ENCODE measurements at places on chromosomes 12 and 14.

DNA sequence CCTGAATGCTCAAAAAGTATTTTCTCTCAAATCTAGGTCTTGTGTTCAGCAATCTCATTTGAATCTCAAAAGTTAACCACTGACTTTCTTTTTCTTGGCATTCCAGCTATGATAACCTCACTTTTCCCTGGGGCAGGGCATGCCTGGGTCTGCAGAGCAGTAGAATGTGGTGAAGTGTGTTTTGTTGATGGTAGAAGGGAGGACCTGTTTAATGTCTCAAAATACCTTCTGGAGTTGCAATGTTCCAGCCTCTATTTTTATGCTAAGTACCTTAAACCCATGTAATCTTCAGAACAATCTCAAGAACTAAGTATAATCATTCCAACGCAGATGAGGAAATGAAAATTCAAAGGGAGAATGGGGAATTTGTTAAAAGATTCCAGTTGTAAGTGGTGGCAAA is 82.1 kb upstream of the FUT8 start:
- DNase-seq = no peak

- no peak for DNase-seq
Measured at GRCh38 chr12:118183711-118184110, 47.8 kb downstream of the PEBP1 start.

GRCh38 chr12:79891506-79892162 is 43.3 kb downstream of the PPP1R12A start:
- DNase-seq = no peak

DNA sequence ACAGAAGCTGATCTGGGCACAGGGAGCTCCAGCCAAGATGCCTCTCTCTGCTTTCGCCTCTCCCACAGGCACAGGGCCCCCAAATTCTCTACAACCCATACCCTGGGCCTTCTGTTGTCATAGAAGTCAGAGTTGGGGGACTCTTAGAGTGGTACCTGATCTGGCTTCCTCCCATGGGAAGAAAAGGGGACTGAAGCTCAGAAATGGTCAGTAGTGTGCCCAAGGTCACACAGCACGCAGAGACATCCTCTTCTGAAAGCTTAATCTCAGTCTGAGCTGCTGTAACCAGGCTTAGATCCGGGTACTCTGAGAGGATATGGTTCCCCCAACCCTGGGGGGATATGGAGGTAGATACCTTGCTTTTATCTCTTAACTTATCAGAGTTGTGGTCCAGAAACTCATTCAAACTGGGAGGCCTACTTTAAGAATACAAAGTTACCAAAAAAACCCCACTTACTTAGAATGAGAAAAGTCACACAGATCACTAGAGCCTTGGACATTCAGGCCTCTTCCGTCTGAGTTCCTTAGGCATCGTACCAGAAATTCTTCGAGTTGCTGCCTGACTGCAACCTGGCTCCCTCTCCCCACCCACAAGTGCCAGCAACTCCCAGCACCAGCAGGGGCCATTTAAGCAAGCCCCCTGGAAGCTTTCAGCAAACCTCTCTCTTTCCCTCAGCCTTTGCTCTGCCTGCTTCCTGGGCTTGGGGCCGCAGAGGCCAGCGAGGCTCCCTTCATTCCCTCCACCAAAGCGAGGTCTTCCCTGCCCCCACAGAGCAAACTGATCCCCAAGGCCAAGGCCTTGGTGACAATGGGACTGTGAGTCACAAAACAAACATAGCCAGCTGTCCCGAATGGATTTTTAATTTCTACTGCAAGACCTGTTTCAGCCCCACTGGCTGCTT is 13.9 kb downstream of the KRT7 start:
- DNase-seq = no peak

GRCh38 chr12:91189516-91189915 is 6.9 kb upstream of the DCN start:
- DNase-seq = no peak

GRCh38 chr14:65096323-65097089 is 5.8 kb downstream of the MAX start:
- no peak for DNase-seq

DNA sequence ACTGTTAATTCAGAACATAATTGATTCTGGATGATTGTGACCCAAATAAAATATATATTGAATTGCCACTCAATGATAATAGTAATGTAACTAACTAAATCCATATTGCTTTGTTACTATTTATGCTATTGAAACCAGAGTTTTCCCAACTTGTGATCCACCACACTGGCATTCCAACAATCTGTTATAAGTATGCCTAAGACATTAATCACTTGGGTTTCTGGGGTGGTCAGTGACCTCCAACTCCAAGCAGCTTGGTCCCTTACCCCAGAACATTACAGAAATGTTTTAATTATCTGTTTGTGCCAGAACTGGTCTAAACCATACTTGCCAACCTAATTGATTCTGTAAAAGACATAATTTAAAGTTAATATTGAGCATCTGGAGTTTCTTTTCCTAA is 14.6 kb downstream of the CAPS2 start:
- no peak for DNase-seq

- DNase-seq = no peak
Measured at GRCh38 chr12:240566-240965, 22.1 kb downstream of the SLC6A13 start.

- DNase-seq = no peak
Measured at GRCh38 chr12:49583366-49584094, 15.6 kb upstream of the MCRS1 start.

- no peak for DNase-seq
Measured at GRCh38 chr14:24693353-24693737, 59.4 kb upstream of the GZMB start.

DNA sequence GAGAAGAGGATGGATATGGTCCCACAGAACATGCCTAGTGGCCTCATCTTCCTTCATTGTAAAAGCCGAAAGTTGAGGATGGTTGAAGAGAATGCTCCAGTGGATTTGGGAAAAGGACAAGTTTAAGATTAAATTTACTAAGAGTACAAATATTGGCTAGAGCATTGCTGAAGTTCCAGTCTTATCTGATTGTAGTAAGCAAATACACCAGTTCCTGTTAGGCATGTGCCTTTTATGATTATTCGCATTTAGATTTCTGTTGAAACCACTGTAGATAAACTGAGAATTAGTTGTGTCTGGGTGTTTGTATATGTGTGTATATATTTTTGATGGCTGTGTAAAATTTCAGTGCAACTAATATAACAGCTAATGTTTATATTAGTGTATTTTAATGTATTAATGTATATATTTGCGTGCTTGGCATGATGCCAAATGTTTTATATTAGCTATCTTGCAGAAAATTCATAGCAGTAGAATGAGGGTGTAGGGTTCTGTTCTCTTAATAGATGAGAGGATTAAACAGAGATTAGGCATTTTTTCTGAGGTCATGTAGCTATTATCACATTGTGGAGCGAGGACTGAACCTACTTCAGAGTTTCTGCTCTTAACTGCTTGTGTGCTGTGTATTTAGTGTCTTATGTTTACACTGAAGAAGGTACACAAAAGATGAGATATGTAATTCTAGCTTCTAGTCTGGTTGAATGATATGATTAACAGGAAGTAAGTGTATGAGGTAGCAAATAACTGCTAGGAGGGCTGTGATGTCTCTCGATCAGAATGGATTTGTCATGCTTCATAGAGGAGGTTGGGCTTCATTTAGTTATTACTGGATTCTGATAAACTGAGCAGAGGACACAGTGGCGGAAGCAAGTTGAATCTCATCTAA is 21.1 kb downstream of the FKBP3 start:
- no peak for DNase-seq

DNA sequence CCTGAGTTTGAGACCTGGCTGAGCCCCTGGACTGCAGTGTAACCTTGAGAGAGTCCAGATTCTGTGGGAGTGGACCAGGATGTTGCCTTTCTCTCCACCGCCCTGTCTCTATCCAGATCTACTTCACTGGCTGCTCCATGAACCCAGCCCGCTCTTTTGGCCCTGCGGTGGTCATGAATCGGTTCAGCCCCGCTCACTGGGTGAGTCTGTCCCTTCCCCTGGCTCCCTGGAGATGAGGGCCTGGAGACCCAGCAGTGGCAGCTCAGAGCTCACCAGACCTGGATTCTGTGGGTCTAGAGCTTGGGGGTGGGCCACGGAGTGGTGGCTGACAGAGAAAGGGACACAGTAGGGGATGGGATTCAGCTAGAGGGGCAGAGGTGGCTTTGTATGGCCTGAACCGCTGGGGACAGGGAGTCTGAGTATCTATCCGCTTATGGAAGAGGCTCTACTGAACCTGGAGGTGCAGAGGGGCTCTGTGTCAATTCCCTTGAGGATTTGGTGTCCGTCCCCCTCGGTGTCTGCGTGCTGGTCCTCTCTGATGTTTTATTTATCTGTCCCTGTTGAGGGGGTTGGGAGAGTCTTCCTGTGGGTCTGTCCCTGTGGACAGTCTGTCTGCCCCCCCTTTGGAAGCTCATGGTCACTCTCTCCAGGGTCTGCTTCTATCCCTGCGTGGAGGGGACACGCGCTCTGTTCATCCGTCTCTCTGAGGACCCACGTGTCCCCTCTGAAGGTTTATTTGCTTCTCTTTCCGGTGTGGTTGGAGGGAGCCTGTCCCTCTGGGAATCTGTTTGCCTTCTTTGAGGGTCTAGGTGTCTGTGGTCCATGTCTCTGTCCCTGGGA is 2.5 kb downstream of the AQP5 start:
- DNase-seq = no peak

DNA sequence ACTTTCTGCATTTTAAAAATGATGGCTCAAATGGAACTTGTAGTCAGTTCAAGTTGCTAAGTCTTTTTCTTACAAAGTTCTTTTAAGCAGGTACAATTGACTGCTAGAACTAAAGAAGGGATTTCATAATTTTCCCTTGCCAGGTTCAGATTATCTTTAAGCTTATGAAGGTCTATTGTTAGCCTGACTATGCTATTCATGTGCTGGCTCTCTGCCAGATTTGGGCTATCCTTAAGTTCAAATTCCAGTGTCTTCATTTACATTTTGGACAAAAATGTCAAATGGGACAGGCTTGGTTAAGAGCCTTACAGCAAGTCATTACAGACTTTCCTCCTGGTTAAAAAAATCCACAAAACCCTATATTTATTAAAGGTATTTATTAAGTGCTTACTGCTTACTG is 42.3 kb downstream of the INSM2 start:
- no peak for DNase-seq

DNA sequence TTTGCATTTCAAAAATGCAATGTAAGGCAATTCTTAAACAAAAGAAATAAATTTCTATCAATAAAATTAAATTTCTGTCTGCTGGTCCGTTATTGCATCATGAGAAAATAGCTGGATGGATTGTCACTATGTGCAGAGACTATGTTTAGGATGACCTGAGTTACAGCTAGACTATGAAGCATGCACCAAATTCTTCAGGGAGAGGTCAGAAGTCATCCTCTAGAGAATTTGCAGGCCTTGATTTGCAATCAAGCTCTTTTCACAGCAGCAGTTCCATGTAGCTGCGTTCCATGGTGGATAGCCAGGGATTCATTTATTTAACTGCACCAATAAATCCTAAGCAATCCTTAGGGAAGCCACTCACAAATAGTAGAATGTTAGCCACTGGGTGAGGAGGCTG is 253.7 kb downstream of the MSRB3 start:
- no peak for DNase-seq

DNA sequence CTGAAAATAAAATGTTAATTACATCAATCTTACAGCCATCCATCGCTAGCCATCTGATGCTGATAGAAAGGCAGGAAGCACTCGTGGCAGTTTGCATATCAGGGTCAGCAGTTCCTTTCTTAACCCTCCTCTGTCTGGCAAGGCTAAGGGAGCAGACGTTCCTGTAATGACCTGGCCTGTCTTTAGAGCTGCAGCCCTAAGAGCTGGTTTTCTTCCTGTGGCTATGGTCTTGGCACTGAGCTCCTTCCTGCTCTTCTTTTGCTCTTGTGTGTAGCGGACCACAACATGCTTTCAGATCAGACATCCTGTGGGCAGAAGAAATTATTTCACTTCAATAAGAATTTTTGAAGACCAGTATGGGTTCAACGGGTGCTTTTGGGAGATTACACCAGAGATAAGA is 170.4 kb downstream of the DAD1 start:
- no peak for DNase-seq

DNA sequence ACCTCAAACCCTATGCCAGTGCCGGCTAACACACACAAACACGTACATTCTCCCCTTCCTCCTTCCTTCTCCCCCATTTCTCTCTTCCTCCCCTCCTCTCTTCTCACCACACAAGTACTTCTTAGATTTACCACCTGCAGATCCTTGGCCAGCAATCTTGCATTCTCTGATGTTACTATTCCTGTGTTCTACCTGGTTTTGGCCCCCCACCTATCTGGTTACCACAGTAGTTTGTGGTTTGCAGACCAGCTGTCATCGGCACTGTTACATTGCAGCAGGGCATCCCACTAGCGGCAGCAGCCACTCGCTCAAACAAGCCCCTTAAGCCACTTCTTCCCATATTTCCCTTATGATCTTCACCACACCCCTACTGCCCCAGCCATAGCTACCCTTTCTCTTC is 3.9 kb downstream of the ABHD4 start:
- DNase-seq = no peak

DNA sequence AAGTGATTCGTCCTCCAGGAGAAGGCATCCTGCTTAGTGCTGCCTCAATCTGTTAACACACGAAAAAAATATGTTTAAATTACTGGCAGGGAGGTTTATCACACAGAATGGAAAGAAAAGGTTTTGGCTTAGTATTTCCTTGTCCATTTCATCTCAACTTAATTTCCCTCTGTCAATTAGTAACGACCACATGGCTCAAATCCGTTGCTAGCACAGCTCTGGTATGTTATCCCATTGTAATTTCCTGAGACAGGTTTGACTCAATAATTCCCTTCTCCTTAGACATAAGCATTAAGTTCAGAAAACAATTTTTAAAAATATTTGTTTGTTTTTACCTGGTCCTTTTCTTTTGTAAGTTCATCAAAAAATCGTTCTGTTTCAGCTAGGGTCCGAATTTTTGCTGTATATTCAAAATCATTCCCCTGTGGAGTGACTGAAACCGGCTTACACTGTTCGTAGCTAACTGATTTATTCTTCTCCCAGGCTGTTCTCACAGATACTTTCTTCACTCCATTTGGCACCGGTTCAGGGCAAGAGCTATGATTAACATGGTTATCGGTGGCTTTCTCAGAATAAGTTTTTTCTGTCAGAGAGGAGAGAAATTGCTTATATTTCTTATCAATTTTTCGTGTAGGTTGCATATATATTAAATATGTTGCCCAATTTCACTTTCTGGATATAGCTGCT is 10.1 kb upstream of the PITPNM2 start:
- DNase-seq = no peak

- no peak for DNase-seq
Measured at GRCh38 chr12:49588721-49589516, 16.5 kb downstream of the FAM186B start.

DNA sequence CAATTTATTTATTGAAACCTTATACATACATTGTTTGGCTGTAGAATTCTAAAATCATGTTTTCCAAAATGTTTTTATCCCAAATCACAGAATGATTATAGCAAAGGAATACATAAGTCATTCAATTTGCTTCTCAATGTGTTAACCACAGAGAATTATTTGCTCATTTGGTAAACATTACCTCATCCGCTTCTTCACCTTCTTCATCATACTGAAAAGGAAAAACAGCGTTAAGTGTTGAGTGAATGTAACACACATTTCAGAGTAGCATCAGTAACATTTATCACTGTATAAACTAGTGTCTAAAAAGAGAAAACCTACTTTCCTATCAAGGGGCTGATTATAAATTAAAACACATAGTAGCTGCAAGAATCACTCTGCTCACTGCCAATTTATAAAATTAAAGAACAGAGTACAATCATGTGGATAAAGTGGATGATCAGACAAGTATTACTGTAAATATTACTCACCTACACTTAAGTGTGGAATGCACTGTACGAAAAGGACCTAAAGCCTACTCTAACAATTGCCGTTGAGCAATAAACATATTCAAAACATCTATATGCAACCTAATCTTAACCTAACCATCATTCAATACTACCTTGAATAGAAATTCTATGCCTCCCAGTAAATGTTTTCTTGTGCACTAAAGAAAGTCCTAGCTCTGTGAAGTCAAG is 18.1 kb upstream of the PHLDA1 start:
- DNase-seq = no peak
